ENCODE measurements at places on chromosomes 3 and 15.

- DNase-seq, result peak; percentile 2
Measured at GRCh38 chr15:43293432-43293831, 26.7 kb upstream of the TGM5 start.

DNA sequence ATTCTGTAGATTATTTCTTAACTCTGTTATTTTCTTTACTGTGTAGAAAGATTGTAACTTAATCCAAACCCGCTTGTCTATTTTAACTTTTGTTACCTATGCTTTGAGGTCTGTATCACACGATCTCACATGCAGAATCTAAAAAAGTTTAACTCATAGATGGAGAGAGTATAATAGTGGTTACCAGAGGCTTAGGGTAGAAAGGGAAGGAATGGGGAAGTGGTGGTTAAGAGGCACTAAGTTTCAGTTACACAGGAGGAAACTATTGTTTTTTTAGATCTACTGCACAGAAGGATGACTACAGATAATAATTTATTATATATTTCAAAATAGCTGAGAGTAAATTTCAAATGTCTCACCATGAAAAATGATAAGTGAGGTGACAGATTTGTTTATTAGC is 515.2 kb downstream of the RSL24D1 start:
- DNase-seq, result no peak

GRCh38 chr3:13021141-13022114 is 51.8 kb downstream of the IQSEC1 start:
- peak; percentile 39 for DNase-seq

DNA sequence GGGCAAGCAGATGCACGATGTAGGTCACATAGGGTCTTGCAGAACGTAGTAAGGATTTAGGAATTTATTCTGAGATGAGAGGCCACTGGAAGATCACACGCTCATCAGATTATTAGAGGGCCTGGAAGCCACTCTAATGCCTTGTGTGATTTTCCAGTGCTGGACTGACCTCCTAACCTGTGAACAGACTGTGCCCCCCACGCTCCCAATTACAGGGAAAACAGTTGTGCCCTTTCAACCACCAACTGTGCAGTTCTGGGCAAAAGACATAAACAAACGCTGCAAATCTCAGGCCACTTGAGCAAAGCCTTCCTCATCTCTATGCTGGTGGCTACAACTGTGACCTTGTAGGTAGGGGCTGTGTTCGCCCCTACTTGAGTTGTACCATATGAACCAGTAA is 48.2 kb upstream of the BOC start:
- DNase-seq, result no peak

DNA sequence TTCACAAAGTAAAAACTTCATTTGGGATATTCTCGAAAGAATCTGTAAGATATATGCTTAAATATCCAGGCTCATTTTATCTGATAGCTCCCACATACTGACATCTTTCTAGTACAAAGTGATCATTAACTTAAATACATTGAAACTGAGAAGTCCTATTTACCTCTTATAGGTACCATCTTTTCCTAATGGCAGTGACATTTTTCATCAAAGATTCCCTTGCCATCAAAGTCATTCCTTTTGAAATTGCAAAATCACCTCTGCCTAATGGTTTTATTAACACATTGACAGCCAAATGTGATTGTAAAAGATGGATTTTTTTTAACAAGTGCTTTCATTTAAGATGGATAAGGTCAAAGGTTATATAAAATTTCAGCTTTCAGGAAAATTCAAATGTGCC is 346.6 kb downstream of the MFSD1 start:
- DNase-seq, result no peak

DNA sequence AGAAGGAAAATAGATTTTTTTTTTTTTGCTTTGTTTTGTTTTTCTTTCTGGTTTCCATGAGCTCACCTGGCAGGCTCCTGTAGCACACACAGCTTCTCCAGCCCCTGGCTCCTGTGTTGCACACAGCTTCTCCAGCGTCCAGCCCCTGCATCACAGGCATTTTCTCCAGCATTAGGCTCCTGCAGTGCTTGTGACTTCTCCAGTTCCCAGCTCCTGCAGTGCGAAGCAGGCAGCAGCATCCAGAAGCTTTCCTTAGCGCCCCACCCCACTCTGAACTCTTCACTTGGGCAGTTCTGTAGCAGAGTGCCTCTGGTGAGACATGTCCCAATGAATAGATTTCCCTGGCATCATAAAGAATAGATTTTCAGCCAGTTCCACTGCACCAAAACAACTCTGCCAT is 5.5 kb upstream of the CCDC39 start:
- DNase-seq, result no peak

Measured in CD8-positive, alpha-beta memory T cell (primary cell).